Mammary epithelial cell (primary cell): ENCODE measurements at places on chromosomes 1 and 21. TPM values are rescaled to one million over a fixed set of nuclear protein-coding genes. Genes with fewer than 3 reads are reported as not detected.

The RCAN3 gene
- 14.6 and 21.0 TPM in 2 replicates for total RNA-seq

The FAM167B gene
- total RNA-seq: 0.17 TPM

The URB2 gene
- 13.1 and 15.4 TPM in 2 replicates for total RNA-seq

The PROX1 gene
- 0.33 TPM for total RNA-seq

The SMIM1 gene
- total RNA-seq: 1.2 TPM

The SLC44A3 gene
- 5.8 TPM for total RNA-seq

The NFASC gene
- 37.1 and 37.6 TPM in 2 replicates for total RNA-seq

The TSPAN2 gene
- 0.28 TPM in 1 of 2 replicates, not detected in the other for total RNA-seq

The KCNJ9 gene
- total RNA-seq: not detected

The CFAP107 gene
- total RNA-seq: not detected in 2 replicates

The SELL gene
- total RNA-seq: 0.17 TPM

The PLPPR5 gene
- total RNA-seq: not detected in 2 replicates

The CYYR1 gene
- total RNA-seq: 3.0 TPM

The SLC44A5 gene
- total RNA-seq: 3.2 TPM

The KIF21B gene
- total RNA-seq: 0.33 TPM

The CALML6 gene
- total RNA-seq: 1.1 and 2.5 TPM in 2 replicates

The PEX11B gene
- total RNA-seq: 36.3 TPM

The VSIG8 gene
- not detected in 2 replicates for total RNA-seq

The TRIM67 gene
- total RNA-seq: not detected in 2 replicates

The ASH1L gene
- total RNA-seq: 30.2 TPM

The CCDC17 gene
- 2.7 and 3.8 TPM in 2 replicates for total RNA-seq

The NID1 gene
- 8.0 and 9.3 TPM in 2 replicates for total RNA-seq

The LRRC39 gene
- 0.21 and 0.32 TPM in 2 replicates for total RNA-seq

The SFN gene
- 1,135 TPM for total RNA-seq

The BMP8A gene
- total RNA-seq: 0.50 TPM

The C1orf74 gene
- 17.7 and 50.1 TPM in 2 replicates for total RNA-seq

The C1orf141 gene
- total RNA-seq: not detected in 2 replicates

The ENAH gene
- total RNA-seq: 117 TPM

The ASTN1 gene
- 0.14 TPM in 1 of 2 replicates, not detected in the other for total RNA-seq

The OR14K1 gene
- total RNA-seq: not detected in 2 replicates

The CLCA4 gene
- total RNA-seq: 2.8 TPM

The RAB7B gene
- 25.8 TPM for total RNA-seq

The B3GALT2 gene
- 0.12 TPM in 1 of 2 replicates, not detected in the other for total RNA-seq

The AMPD1 gene
- not detected for total RNA-seq

The CACHD1 gene
- total RNA-seq: 3.5 and 4.6 TPM in 2 replicates

The ITLN1 gene
- not detected in 2 replicates for total RNA-seq

The CHI3L1 gene
- 37.0 TPM for total RNA-seq

The ZNF593OS gene
- not detected in 2 replicates for total RNA-seq

The LCE1F gene
- total RNA-seq: 10.1 and 20.7 TPM in 2 replicates

The IL20 gene
- total RNA-seq: not detected in 2 replicates

The OR2L5 gene
- total RNA-seq: 0.50 TPM

The APCS gene
- total RNA-seq: not detected in 2 replicates

The SCAF4 gene
- total RNA-seq: 31.9 and 34.8 TPM in 2 replicates

The OLIG2 gene
- not detected for total RNA-seq

The NBPF12 gene
- total RNA-seq: 6.0 TPM

The NTRK1 gene
- not detected for total RNA-seq

The HSD3B2 gene
- total RNA-seq: not detected in 2 replicates

The GPR3 gene
- 0.75 and 2.3 TPM in 2 replicates for total RNA-seq

The OR2T35 gene
- total RNA-seq: not detected in 2 replicates
